ENCODE measurements at places on chromosomes 3 and 15.

DNA sequence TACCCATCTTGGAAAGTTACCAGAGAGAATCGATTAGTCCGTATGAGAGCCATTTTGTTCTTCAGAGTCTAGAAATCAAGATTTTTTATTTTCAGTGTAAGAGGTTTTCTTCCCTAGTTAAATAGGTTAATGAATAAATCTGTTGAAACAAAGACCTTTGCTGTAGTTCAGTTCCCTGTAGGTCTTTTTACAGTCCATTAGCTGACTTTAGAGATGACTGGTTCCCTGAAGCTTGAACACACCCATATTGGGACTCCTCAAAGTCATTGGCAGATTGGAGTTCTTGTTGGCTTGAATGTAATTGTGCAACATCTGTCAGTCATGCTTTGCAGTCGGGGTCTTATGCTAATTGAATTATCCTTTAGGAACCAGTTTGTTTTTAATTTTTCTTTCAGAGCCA lies 45.3 kb downstream of the SEMA6D start:
- DNase-seq, result no peak

DNA sequence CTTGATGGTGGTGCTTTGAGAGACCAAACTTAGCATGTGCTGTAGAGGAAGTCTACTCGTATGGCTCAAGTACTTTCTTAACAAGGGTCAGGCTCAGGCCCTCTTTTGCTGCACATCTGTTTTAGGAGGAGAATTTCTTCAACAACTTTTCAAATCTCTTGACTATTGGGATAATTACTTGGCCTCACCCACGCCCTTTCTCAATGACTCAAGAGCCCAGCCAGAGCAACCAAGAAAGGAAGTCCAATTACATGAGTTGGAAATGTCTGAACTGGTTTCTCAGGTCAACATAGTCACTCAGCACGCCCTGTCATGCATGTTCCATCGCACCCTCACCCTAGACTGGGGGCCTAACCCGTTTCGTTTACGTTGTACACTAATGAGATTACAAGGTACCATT lies 44.8 kb upstream of the UMPS start:
- DNase-seq, result no peak

GRCh38 chr15:64193971-64194370 lies 31.1 kb upstream of the PPIB start:
- no peak for DNase-seq

- no peak for DNase-seq
These were observed 136.0 kb downstream of the VGLL4 start for GRCh38 chr3:11507719-11508118.

GRCh38 chr15:24856397-24857390 lies 98.1 kb upstream of the SNRPN start:
- DNase-seq, result no peak

DNA sequence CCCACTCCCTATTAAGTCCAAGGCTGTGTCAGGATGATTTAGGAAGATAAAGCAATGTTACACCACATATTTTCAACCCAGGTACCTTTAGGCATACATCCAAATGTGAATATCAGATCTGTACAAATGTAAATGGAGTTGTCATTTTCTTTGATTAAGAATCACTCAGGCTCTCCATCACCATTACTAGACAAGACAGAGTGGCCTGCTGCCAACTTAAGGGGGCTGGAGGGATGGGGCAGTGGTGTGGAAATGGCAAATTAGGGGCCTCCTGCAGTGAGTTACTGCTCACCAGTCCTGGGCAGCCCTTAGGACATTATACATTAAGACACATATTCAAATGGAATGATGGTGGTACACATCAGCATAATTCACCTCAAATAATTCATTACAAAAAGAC lies 211.0 kb downstream of the TNIK start:
- no peak for DNase-seq

GRCh38 chr3:20307383-20307782 lies 121.4 kb upstream of the SGO1 start:
- DNase-seq, result no peak

DNA sequence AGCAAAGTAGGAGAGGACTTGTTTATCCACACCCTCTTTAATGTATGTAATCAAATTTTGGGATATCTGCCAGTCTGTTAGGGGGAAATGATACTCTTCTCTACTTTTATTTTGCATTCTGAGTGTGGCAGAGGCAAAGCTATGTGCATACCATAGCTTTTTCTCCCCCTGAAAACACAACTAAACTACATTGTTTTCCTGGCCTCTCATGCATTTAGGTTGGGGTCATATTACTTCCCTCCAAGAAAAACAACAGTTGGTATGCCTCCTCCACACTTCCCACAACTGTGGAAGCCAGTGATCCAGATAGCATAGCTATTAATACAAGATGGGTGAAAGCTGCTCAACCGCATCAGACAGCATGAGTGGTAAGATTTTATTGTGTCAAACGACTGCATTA lies 6.9 kb downstream of the RPL15 start:
- DNase-seq, result peak; percentile 82

GRCh38 chr15:37416103-37416502 lies 315.8 kb upstream of the MEIS2 start:
- no peak for DNase-seq

GRCh38 chr3:101050866-101051265 lies 57.6 kb upstream of the ABI3BP start:
- no peak for DNase-seq

DNA sequence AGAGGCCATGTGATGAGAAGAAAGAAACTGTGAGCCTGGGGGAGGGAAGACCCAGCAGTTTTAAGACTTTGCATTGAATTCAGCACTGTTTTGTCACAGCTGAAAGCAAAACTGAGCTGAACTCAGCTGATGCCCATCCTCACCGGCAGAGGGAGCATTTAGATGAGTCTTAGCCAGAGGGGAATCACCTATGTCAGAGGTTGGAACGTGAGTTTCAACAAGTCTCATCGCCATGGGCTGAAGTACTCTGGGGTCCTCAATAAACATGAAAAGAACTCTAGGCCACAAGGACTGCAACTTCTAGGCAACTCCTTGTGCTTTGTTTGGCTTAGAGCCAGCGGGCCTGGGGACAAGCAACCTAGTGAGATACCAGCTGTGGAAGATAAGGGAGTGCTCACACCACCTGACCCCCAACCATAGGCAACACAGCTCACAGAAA lies 324.5 kb downstream of the TBL1XR1 start:
- no peak for DNase-seq

DNA sequence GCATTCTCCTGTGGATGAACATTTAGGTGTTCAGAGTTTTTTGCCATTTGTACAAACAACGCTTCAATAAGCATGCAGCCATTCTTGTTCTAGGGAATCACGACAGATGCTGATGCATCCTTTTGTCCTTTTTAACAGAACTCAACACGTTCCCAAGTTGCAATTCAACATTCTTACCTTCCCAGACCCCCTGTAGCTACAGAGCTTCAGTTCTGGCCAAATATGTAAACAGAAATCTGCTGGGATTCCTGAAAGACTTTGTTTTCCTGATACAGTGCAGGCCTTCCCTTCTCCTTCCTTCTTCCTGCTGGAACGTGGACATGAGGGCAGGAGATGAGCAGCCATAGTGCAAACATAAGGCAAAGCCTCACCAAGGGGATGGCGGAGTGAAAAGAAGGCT lies 59.1 kb upstream of the SPATA12 start:
- DNase-seq, result no peak

DNA sequence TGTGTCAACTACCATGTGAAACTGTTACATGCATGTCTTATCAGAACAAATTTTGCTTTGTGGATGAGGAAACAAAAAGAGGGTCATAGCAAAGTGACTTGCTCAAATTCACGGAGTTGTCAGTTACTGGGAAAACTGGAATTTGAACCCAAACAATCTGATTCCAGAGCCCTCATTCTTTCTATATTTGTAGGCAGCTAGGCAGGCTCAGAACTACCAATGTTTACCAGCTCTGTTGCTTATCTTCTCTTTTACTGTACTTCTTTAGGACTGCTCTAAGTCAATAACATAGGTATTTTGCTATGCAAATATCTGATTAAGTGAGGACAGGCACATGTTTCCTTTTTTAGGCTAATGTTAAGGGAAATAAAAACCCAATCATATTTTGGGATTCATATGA lies 450.5 kb downstream of the ZPLD1 start:
- DNase-seq, result no peak

- DNase-seq, result peak; percentile 73
These were observed 45.8 kb upstream of the SH3BP5 start for GRCh38 chr3:15377961-15378791.

- peak; percentile 75 for DNase-seq
These were observed 21.8 kb upstream of the ANPEP start for GRCh38 chr15:89836267-89837133.

DNA sequence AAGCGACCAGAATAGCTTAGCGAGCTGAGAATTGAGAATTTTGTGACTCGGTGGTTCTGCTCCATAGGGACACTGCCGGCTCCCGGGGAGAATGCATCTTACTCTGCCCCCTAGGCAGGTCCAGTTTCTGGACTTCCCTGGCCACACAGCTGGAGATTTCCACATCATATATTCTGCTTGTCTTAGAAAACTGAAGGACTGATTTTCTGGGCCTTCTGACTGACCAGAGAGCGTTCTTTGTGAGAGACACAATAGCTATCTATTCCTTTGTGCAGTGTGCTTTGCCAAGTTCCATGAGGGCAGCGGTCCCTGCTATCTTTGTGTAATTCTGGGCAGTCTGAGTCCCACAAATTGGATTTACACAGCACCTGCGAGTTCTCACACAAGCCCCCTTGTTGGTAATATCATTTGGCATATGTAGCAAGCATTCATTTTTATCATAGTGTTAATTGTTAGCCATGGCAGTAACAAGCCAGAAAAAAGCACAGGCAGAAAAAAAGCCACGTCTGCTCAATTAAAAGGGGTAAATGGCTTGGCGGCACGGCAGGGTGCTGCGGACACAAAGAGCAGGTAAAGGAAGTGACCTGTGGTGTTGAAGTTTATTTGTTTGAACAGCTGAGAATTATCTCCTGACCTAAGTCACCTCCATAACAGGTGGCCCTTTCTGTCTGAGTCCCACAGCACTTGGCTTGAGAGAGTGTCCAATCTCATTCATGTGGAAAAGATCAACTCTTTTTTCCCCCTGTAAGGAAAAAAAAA lies 688.7 kb downstream of the TUSC7 start:
- no peak for DNase-seq

DNA sequence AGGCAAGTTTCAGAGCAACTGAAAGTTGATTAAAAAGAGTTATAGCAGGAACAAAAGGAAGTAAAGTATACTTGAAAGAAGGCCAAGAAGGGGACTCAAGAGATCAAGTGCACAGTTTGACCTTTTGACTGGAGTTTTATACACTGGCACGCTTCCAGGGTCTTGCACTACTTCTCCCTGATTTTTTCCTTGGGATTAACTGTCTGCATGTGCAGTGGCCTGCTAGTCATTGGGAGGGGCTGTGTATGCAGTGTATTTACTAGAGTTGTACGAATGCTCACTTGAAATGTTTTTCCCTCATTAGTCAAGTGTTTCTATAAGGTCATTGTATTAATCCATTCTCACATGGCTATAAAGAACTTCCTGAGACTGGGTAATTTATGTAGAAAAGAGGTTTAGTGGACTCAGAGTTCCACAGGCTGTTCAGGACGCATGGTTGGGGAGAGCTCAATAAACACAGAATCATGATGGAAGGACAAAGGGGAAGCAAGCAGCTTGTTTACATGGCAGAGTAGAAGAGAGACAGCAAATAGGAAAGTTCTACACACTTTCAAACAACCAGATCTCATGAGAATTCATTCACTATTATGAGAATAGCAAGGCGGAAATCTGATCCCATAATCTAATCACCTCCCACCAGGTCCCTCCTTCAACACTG lies 571.8 kb downstream of the ZPLD1 start:
- no peak for DNase-seq

GRCh38 chr3:53215816-53216215 lies 40.0 kb downstream of the TKT start:
- DNase-seq, result no peak

DNA sequence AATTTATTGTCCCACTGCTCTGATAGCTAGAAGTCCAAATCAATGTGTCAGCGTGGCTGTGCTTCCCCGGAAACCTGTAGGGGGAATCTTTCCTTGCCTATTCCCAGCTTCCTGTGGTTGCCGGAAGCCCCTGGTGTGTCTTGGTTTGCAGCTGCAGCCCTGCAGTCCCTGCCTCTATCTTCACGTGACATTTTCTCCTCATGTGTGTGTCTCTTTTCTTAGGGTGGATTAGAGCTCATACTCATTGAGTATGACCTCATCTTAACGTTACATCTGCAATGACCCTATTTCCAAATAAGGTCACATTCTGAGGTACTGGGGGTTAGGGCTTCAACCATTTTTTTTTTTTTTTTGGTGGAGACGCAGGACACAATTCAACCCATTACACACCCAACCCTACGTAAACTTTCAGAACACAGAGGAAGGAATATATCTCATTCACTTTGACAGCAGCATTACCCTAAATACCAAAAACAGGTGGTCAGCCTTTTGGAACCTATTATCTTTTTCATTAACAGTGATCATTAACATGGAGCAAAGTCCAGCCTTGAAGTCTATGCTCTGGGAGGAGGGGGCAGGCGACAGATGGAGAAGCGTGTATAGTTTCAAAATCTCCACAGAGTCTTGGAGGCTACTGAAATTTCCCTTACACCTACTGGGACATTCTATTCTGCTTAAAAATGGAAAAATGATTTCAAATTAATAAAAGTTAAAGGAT lies 88.6 kb downstream of the RYK start:
- no peak for DNase-seq

GRCh38 chr3:144032531-144033239 lies 61.1 kb downstream of the DIPK2A start:
- DNase-seq, result no peak

GRCh38 chr15:35289024-35289617 lies 204.0 kb upstream of the NANOGP8 start:
- DNase-seq, result no peak

DNA sequence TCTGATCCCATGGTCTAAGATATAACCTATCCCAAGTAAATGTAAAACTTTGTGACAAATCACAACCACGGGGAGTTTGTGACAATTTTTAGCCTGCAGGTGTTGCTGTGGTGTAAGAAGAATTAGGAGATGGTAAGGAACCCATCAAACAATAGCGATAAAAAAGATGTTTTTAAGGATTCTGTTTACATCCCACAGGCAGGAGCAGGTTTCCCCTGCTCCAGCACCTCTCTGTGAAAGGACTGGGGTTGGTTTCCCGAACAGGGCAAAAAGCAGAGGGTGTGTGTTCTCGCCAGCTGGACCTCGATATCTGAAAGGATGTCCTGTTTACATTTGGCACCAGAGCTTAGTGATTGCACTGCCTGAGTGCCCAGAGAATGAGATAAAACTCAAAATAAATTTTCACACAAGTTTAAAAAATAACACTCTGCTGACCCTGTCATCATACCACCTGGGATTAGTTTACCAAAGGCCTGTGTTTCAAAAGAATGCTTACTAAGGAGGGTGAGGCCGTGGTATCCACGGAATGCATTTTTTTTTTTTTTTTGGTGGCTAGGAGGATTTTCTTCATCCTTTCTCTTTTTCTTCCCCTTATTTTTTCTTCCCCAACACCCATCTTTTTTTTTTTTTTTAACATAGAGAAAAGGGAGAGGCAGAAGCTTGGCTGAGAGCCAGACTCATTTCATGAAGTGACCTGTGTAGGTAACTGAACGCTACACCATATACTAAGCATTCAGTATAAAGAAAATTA lies 151.8 kb upstream of the DPH6 start:
- DNase-seq, result peak; percentile 42

DNA sequence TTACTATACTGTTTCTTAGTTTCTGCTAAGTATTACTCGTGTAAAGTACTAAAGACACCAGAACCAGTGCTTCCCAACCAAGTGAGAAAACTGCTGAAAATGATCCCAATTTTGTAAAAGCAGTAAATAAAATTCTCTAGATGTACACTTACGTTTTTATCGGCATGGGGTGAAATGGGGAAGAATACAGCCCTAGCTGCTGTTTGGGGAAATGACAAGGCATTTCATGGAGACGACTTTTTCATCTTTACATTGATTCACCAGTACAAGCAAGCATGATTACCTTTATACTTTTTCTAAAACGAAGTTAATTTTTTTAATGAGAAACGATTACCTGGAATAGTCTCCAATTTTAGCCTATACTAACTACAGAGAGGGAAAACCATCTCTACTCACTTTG lies 1.4 kb downstream of the PSMD6 start:
- DNase-seq, result no peak
